Inflammatory macrophage (primary cell): ENCODE measurements at places on chromosomes 4 and X.
A peak's percentile ranks its signal among the peaks of the same experiment; 100 is the strongest.

DNA sequence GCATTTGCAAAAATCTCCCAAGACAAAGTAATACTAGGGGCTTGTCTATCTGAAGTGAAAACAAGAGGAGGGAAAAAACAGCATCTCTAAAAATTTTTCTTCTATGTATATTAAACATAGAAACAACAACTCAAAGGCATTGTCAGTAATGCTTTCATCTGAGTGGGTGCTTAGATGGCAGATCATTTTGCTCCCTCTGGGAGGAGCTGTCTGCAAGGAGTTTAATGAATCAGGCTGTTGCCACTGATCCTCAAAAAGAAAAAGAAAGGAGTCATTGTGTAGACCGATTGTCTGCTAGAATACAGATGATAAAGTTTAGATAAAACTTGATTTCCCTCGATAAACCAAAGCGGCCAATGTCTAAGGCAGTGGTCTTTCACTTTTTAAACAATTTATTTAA, 49.7 kb upstream of the KLHL8 start:
- peak; percentile 11 for DNase-seq

GRCh38 chr4:105751718-105752299, 43.2 kb downstream of the GSTCD start:
- no peak for DNase-seq

GRCh38 chr4:100511896-100512295, 5.9 kb downstream of the EMCN start:
- DNase-seq: no peak

DNA sequence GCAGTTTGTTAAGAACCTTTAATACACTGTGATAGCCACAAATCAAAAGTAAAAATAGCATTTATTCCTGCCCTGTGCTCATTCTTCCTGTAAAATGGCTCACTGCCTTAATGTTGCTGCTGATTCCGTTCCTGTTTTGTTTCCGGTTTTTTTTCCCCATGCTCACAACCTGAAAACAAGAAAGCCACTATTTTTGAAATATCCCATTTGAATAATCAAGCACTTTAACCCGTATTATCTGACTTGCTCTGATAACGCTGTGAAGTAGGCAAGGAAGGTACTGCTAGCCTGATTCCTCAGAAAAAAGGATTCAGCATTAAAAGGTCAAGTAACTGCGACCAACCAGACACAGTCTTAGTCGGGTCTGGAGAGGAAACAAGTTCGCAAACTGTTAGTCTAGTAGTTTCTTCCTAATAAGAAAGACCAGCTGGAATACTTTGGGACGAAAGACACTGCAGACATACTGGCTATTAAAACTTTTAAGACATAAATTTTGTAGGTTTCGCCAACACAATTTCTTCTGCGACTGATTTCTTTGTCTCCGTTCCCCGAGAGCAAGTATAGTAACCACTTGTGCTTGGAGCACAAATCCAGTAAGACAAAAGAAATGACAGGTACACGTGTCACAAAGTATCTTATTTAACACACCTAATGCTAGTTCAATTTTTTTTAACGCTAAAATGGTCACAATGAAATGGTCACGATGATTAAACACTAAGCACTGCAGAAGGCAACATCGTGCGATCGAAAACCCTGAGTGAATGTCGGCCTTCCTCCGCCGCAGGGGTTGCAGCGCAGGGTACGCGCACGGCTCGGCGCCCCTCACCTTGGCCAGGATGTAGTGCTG, 802 bp downstream of the COX18 start:
- peak; percentile 60 for DNase-seq

DNA sequence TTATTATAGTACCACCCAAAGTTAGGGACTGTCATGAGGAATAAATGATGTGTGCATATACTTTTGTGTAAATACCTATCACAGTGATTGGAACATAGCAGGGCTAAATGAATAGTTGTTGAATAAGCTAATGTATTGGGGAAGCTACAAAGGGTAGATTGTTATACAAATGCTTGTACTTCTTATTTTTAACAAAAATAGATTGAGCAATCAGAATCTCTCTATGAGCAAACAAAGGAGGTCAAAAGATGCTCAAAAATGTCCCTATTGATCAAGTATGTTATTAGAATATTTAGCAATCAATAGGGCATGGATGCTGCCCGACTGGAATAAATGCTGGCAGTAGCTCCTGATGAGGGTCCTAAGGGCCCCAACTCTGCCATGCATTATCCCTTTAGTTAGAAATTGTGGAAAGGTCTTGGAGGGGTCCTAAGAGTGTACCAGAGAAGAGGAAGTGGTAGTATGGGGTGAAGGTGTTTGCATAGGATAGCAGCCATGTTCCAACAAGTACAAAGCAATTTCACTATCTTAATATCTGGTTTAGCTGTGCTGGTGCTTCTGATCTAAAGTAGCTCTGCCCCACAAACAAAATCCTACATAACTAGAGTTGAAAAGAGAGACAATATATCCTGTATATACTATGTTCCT, 33.1 kb upstream of the TAPT1 start:
- no peak for DNase-seq

DNA sequence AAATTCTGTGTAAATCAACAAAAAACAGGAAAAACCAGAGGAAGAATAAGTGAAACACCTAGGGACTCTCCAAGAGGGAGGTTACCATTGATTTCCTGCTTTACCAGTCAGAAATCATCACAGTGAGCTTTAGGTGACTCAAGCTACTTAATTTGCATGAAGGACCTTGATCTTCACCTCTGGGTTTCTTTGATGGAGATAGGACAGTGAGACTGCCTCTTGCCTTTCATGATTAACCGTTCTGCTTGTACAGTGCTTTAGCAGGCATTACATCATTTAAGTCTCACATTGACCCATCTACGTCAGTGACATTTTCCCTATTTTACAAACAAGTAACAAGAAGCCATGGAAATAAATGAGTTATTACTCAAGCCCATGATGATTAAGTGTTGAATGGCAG, 3.4 kb upstream of the GK start:
- no peak for DNase-seq

GRCh38 chr4:153476829-153477574, 10.8 kb downstream of the TMEM131L start:
- DNase-seq: no peak

DNA sequence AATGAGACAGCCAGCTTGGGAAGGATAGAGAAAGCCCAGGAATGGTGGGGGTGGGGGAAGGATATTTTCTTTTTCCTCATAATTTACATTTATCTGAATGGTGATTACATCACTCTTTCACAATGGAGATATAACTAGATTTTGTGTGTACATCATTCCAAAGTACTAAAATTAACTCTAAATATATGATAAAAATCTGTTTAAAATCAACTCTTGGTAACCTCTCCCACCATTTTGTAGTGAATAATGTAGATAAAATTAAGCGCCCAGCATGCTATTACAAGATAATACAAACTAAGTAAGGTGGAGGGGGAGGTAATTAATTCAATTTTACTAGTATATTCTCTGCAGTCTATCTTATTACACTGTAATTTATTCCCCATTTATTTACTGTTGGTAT, 78.9 kb downstream of the NCAPG start:
- no peak for DNase-seq

DNA sequence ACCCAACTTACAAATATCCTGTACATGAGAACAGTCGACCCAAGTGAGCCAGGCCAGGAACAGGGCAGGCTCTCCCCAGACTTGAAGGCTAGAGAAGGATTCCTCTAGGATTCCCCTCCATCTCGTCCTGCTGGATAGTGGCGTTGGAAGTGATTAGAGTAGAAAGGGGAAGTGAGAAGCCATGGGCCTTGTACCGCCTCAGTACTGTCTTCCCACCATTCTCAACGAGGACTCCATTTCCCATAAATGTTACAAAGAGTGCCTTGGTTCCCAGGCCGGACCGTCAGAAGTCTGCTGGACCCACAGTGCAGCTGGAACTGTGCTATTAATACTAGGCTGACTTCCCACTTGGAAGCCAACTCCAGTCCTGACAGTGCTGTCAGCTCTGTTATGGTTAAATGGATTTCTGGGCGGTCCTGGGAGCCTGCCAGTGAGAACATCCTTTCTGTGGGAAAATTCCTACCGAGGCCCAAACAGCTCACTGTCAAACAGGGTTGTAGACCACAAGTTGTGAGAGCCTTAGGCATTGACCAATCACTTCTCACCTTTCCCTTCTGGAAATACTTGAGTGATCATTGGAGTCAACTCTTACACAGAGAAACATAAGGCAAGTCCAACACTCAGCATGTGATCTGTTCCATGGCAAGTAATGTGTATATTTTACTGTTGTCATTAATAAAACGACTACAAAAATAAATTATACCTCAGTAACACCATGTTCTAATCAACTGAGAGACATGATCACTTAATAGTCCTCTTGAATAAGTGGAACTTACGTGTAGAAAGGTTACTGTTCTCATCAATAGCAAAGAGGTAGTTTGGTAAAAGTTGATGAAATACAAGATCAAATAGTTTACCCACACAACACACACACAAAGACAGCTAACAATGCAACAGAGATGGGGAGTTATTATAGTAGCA, 58.4 kb downstream of the AMELX start:
- peak; percentile 4 for DNase-seq

GRCh38 chr4:3868211-3869173, 102.3 kb downstream of the ADRA2C start:
- no peak for DNase-seq

DNA sequence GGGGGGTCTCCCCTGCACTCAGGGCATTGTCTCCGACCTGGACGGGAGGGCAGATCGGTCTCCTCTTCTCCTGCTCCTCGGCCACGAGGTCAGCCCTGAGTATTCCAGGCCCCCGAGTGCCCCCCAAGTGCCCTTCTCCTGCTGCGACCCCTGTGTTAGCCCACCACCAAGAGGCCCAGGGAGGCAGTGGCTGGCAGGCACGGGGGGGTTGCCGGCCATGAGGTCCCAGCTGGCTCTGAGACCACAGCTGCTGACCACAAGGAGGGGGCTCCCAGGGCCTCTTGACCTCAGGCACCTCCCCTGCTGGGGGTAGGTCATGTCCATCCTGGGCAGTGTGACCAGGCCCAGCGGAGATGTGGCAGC, 186.1 kb upstream of the PSAPL1 start:
- no peak for DNase-seq

DNA sequence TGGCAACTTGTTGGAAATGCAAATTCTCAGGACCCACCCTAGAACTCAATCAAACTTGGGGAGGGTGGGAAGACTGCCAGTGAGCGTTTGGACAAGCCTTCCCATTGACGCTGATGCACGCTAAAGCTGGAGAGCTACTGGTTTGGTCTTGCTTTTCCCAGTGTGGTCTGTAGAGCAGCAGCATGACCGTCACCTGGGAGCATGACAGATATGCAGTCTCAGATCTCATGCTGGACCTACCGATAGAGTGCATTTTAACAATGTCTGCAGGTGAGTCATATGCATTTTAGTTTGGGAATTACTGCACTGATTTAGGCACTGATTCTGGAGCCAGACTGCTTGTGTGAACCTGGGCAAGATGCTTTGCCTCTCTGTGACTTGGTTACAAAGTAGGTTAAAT, 27.2 kb downstream of the HPF1 start:
- DNase-seq: no peak

GRCh38 chr4:184942444-184943425, 75.6 kb upstream of the HELT start:
- no peak for DNase-seq

- no peak for DNase-seq
These were observed 37.1 kb downstream of the SH3RF1 start for GRCh38 chr4:169233691-169234090.

DNA sequence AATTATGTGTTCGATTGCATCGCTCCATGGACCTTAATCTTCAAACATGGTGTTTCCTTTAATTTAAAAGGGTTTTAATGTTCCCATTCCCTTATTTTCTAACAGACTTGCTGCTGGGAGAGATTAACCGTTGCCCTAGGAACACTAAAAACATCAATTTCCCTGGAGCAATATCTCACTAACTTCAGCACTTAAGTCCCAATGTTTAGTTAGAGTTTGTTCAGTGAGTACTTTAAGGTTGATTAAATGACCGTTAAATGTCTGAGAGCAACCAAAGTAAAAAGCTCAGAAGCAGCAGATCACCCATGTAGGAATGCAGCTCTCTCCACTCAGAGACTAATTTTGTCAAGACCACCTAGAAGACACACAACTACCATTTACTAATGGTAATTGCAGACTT, 111.2 kb upstream of the PDE5A start:
- DNase-seq: no peak

GRCh38 chr4:156472624-156473023, 499.0 kb downstream of the PDGFC start:
- DNase-seq: no peak

GRCh38 chr4:165204462-165204830, 2.9 kb upstream of the KLHL2 start:
- peak; percentile 65 for DNase-seq

- peak; percentile 6 for DNase-seq
These were observed 8.0 kb upstream of the KCNE5 start for GRCh38 chrX:109632906-109633504.

DNA sequence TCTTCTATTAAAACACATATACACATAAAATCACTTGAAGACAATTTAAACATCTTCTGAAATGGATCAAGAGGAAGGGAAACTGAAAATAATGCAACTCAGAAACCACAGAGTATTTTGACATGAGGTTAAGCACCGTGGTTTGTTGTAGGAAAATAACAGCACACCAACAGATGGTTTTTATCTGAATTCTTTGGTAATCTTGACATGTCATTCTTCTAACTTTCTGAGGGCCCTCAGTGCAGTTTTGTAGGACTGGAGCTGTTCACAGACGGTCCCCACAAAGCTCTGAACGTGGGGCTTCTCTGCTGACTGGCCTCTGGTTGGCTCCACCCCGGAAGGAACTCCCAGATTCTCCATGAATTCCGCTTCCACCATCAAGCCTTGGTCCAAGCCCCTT, 16.0 kb upstream of the TLR8 start:
- DNase-seq: peak; percentile 45

DNA sequence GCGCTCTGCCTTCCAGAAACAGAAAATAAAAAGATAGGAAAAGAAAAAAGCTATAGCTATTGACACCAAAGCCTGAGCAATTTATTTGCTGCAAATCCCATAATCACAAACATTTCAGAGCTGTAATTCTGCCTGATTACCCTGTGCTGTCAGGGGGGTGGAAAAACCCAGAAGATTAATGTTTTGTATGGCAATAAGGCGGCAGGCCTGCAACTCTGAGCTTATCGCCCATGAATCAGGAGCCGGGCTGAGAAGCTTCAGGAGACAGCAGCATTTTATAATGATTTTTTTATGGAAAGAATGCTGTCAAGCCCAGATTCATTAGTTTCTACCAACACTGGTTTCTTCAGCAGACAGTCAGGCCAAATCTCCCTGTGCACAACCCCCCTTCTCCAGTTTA, 82.6 kb upstream of the TMEM164 start:
- no peak for DNase-seq

DNA sequence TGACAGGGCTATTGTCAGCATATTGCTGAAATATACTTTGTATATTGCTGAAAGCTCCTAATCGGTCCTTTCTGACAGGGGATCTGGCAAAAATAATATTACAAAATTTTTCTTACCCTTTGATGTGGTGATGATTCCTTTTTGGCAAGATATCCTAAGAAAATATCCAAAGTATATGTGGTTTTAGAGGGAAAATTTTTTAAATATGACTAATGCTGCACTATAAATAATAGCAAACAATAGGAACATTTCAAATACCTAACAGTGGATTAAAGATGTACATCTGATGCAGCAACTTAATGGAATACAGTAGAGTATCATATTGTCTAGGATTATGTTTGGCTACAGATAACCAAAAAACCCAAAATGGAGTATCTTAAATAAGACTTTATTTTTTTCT, 49.6 kb downstream of the RRAGB start:
- DNase-seq: no peak
